ENCODE measurements at places on chromosomes 12 and 14. TPM values are rescaled to one million over a fixed set of nuclear protein-coding genes. Genes with fewer than 3 reads are reported as not detected.

Gene TCHP
- total RNA-seq, result 8.2 TPM

Gene OTOGL
- 0.28 TPM for total RNA-seq

Gene IFI27
- 55.8 TPM for total RNA-seq

Gene TRPV4
- total RNA-seq, result 1.7 TPM

Gene ADAMTS20
- total RNA-seq, result not detected

Gene SPX
- 0.38 TPM for total RNA-seq

Gene TUBA1C
- 261 TPM for total RNA-seq

Gene ALX1
- not detected for total RNA-seq

Gene ZDHHC22
- not detected for total RNA-seq
